ENCODE measurements at places on chromosomes 2 and 18.

DNA sequence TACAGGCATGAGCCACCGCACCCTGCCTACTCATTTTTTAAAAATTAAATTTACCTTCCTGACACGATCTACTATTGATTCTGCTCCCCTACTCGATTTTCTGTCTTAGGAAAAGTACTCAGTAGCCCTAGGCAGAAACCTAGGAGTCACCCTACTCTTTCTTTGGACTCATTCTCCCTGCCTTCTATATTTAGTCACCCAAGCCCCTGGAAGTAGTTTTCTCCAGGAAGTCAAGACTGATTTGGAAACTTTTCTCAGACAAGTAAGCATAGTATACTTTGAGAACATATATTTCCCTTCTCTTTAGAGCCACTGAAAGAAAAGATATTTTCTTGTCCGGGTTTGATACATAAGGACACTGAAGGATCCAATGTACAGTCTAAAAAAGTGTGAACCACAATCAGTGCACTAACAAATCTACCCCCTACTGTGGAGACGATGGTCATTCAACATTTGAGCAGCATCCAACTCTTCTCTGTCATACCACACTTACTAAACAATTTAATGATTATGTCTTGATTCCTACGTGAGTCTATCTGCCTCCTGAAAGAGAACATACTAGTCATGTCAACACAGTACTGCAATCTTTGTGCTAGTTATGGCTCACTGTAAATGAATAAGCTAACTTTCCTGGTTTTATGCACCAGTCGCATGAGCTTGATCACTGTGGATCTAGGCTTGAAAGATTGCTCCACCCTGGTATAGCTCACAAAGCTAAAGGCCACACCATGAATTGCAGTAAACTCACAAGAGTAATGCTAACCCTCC, 19.8 kb downstream of the YWHAQ start:
- no peak for DNase-seq

- no peak for DNase-seq
Measured at GRCh38 chr2:54673501-54673998, 49.9 kb upstream of the EML6 start.

DNA sequence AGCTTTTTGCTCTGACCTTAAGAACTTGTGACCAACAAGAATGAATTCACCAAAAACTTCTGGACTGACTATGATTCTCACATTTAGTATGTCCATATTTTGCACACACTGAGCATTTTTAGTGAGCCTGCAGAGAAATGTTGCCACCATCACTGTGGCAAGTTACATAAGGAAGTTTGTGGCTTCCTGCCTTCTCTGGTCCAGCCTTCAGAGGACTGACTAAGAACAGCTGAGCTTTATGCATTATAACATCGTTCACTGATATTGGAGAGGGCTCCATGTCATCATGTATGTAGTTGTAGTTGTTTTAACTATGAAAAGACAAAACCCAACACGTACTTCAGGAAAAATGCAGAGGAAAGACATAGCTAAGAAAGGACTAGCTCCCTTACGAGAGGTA, 218.0 kb upstream of the CRIM1 start:
- DNase-seq, result no peak

- DNase-seq, result peak; percentile 66
Measured at GRCh38 chr18:9627642-9628041, 13.3 kb upstream of the PPP4R1 start.

DNA sequence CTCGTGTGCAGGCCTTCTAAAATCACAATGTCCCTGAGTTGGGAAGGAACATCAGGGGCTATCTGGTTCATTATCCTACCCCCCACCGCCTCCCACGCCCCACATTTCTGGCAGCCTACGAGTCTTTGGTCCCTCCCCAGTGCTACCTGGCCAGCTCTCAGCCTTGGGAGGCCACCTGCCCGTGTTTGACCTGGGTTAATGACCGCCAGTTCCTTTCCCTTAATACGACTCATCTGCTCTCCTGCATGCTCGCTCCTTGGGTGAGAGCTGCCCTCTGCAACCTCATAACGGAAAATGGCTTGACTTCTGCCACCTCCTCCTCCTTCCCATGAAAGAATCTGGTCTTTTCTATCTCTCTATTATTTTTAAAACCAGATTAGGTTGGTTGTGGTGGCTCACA, 112.5 kb downstream of the NEDD4L start:
- DNase-seq, result no peak

GRCh38 chr18:2049986-2050385, 521.3 kb downstream of the METTL4 start:
- DNase-seq, result no peak

- no peak for DNase-seq
Measured at GRCh38 chr2:157747280-157747679, 118.6 kb upstream of the ACVR1C start.

DNA sequence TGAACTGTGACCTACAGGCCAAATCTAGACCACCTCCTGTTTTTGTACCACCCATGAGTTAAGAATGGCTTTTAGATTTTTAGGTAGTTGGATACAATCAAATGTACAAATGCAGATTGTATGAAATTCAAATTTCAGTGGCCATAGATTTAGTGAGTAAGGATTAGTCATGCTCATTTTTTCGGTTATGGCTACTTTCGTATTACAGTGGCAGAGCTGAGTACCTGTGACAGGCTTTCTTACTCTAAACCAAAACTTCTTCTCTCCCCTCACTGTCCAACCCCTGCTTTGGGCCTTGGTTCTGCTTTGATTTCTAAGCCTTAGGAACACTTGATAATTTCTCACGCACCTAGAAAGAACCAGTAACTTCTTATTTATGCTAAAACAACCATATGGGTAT, 82.1 kb downstream of the CDC42EP3 start:
- DNase-seq, result peak; percentile 47

DNA sequence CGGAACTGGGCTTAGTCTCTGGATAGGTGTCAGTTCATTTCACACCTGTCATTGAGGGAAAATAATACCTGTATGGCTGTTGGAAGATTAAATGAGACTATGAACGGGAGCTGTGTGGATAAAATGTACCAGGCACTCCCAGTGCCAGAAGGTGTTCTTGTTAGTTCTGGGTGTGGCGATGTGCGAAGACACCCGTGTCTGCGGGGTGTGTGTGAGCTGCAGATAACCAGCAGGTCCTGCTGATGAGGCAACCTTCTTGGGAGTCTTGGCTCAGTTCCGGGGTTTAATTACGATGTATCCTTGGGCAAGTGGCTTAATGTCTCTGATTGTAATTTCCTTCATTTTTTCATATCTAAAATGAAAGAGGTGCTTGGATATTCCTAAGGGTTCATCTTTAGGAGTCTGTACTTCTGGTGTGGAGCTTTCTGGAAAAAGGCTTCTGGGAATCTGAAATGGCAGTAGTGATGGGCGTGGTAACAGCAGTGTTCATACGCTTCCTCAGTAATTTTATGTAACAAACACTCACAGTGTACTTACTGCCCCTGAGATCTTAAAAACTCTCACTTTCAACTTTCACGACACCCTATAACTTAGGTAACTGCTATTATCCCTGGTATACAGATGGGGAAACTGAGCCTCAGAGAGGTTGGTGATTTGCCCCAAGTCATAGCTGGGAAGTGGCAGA, 35.0 kb downstream of the NEDD4L start:
- no peak for DNase-seq

DNA sequence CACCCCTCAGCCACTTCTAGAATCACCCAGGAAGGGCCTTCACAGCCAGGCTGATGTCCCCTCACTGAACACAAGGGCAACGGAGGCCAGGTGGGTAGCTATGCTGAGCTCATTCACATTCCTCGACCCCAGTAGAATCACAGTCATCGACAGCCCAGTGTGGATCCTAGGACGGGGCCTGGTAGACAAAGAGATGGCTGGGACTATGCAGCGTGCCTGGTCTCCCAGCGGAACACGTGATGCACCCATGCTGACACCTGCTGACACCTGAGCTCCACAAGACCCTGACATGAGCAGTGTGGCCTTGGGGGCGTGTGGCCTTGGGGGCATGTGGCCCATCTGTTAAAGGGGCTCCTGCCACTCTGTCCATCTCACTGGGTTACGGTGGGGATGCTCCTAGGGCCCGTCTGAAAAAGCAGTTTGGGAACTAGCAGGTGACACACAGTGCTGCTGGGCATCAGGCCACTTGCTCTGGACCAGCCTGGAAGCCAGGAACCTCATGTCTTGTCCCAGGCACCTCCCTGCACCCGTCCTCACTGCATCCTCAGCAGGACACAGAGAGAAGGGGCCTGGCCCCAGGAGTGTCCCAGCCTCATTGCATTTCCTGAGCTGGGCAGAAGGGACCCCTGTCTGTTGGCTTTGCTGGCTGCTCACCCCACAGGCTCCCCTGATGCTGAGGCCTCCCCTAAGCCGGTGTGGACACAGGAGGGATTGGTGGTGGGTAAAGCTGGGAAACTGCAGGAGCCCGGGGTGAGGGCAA, 9.7 kb downstream of the ECEL1 start:
- DNase-seq, result no peak

GRCh38 chr18:2827061-2827460, 19.7 kb upstream of the EMILIN2 start:
- DNase-seq, result no peak

DNA sequence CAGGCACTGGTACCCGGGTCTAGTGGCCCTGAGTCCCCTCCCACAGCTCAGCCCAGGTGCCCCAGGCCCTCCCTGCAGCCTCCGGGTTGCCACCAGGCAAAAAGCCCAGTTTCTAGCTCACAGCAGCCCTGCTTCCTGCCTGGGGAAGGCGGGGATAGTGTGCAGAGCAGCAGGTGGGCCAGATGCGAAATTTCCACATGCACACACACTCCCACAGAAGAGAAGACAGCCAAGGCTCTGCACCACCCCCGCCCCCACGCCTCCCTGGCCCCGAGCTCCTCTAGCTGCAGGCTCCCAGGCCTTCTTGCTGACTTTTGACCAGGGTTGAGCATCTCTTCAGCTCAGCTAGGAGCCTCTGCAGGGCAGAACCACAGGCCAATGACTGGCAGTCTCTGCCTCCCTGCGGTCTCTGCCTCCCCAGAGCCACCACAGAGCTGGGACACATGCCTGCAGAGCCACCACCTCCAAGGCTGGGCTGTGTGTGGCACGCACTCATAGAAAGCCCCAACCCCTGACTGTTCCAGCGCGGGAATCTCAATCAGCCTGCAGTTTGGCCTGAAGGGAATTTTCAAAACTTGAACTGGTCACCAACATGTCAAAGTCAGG, 7.2 kb downstream of the SLC66A2 start:
- DNase-seq, result no peak

DNA sequence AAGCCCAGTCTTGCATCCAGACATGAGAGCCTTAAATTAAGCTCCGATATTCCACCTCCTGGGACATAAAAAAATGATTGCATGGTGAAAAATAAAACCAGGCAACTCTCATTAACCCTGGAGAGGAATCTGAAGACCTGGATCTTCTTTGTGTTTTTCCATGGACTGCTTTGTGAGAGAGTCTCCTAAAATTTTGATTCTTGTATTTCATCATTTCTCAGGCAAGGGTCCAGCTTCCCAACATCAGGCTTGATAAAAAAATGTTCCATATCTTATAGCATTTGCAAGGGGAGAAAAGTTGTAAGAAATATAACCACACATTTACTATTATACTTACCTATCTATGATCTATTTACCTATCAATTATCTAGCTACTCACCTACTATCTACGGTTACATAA, 327.5 kb upstream of the SPHKAP start:
- peak; percentile 7 for DNase-seq

- DNase-seq, result no peak
Measured at GRCh38 chr2:12001621-12002020, 255.2 kb downstream of the LPIN1 start.

GRCh38 chr18:37019157-37019827, 190.4 kb downstream of the KIAA1328 start:
- DNase-seq, result no peak

DNA sequence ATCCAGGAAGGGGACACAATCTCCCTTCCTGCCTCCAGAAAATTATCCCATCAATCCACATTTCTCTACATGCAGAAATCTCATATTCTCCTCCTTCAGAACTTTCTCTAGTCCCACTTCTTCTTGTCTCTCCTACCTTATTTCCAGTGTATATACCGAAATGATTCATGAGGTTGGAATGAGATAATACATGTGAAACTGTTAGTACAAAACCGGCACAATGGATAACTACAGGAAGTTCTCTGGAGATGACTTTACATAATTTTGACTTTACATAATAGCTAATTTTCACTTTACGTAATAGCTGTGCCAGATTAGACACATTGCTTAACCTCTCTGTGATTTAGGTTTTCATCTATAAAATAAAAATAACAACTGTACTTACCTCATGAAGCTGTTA, 801.3 kb downstream of the ERBB4 start:
- DNase-seq, result peak; percentile 18

- no peak for DNase-seq
Measured at GRCh38 chr18:29174891-29175290, 998.0 kb upstream of the CDH2 start.

DNA sequence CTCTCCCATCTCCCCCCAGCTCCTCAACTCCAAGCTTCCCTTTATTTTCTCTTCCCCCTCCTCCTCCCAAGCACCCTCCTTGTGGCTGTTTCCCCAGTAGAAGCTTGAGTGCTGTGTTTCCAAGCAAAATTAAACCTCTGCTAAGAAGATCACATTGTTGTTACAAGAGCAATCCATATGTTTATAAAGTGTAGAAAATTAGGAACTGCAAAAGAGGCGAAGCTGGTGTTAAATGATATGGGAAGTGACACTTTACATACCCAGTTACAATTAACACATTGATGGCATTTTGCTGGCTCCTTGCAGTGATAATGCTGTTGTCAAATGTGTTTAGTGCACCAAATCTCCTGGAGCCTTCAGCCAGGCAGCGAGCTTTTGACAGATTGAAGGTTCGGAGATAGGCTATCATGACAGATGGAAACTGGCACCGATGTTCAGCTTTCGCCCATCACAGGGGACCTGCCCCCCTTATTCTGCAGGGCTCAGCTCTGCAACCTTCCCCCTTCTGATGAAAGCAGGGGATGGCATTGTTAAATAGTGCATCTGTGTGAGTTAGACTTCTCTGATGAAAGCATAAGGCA, 259.8 kb upstream of the ATP5MC3 start:
- no peak for DNase-seq

Measured in adipocyte (in vitro differentiated cells).